ENCODE measurements at places on chromosomes 6 and 20. TPM values are rescaled to one million over a fixed set of nuclear protein-coding genes. Genes with fewer than 3 reads are reported as not detected.

Gene ALDH5A1
- total RNA-seq = 2.3 TPM

Gene NNAT
- total RNA-seq = not detected

Gene SNHG17
- total RNA-seq = 10.4 TPM

Gene NKX2-2
- not detected for total RNA-seq

Gene RBM24
- 0.96 TPM for total RNA-seq

Gene TNF
- 4.3 TPM for total RNA-seq

Gene ULBP2
- total RNA-seq = 11.1 TPM

Gene BPIFA1
- not detected for total RNA-seq

Gene METTL24
- total RNA-seq = not detected

Gene TGM2
- total RNA-seq = 67.5 TPM

Gene SNAP25
- not detected for total RNA-seq

Gene RAD21L1
- total RNA-seq = not detected

Gene COX4I2
- total RNA-seq = not detected

Gene SLC25A27
- total RNA-seq = 2.8 TPM

Gene COL21A1
- 6.8 TPM for total RNA-seq

Gene CRISP2
- not detected for total RNA-seq

Gene CTAGE9
- total RNA-seq = not detected

Gene MBOAT1
- 5.5 TPM for total RNA-seq

Gene SIGLEC1
- not detected for total RNA-seq

Gene MEP1A
- not detected for total RNA-seq

Gene TRIM40
- not detected for total RNA-seq

Gene NRN1
- not detected for total RNA-seq

Gene RSPO3
- not detected for total RNA-seq

Gene KIZ
- total RNA-seq = 17.7 TPM

Gene DSP
- total RNA-seq = 710 TPM

Gene ARMC12
- total RNA-seq = 0.64 TPM

Gene MACROD2
- total RNA-seq = 1.7 TPM

Gene GRM4
- total RNA-seq = not detected

Gene POM121L2
- total RNA-seq = not detected

Gene SRF
- total RNA-seq = 12.4 TPM

Gene OOEP
- not detected for total RNA-seq

Gene EMILIN3
- not detected for total RNA-seq

Gene PRSS35
- under 0.01 TPM for total RNA-seq

Gene SLPI
- 837 TPM for total RNA-seq

Gene C20orf202
- not detected for total RNA-seq

Gene GABRR1
- not detected for total RNA-seq

Gene CCN5
- not detected for total RNA-seq

Gene UNC5CL
- total RNA-seq = 0.43 TPM

Gene PLN
- not detected for total RNA-seq

Gene OTOR
- total RNA-seq = not detected

Gene E2F1
- 0.43 TPM for total RNA-seq

Gene MMP24
- total RNA-seq = not detected
